ENCODE measurements at places on chromosomes 2 and 18. TPM values are rescaled to one million over a fixed set of nuclear protein-coding genes. Genes with fewer than 3 reads are reported as not detected.

The FLACC1 gene
- total RNA-seq = 1.2 TPM

The ATP5MC3 gene
- 102 TPM for total RNA-seq

The TMEM18 gene
- 10.9 TPM for total RNA-seq

The ZSWIM2 gene
- total RNA-seq = not detected

The BCL11A gene
- total RNA-seq = 0.50 TPM

The NABP1 gene
- total RNA-seq = 26.8 TPM

The CPLX4 gene
- total RNA-seq = not detected

The RAD51AP2 gene
- total RNA-seq = 0.14 TPM

The COMMD1 gene
- 21.1 TPM for total RNA-seq

The SUMO1 gene
- 51.5 TPM for total RNA-seq

The SGPP2 gene
- total RNA-seq = 0.33 TPM

The LRP1B gene
- total RNA-seq = 0.08 TPM

The INO80B gene
- total RNA-seq = 7.0 TPM

The OTX1 gene
- total RNA-seq = not detected

The ATG16L1 gene
- total RNA-seq = 18.5 TPM

The WNT10A gene
- total RNA-seq = 0.08 TPM

The CABYR gene
- total RNA-seq = 0.19 TPM

The RPRM gene
- total RNA-seq = not detected

The DES gene
- total RNA-seq = 0.23 TPM

The LTBP1 gene
- total RNA-seq = 57.6 TPM

The KIF5C gene
- 0.25 TPM for total RNA-seq

The GNAL gene
- total RNA-seq = 0.65 TPM

The SP110 gene
- total RNA-seq = 5.3 TPM

The CFAP53 gene
- 0.09 TPM for total RNA-seq

The TXNDC2 gene
- total RNA-seq = 0.09 TPM

The TMEM169 gene
- 0.75 TPM for total RNA-seq

The EML6 gene
- 3.0 TPM for total RNA-seq

The CIB4 gene
- total RNA-seq = not detected

The LPIN1 gene
- 27.4 TPM for total RNA-seq

The RAPH1 gene
- total RNA-seq = 22.6 TPM

The HOXD1 gene
- not detected for total RNA-seq

The ZAP70 gene
- 1.4 TPM for total RNA-seq

The DRC1 gene
- total RNA-seq = 0.28 TPM

The RAX gene
- total RNA-seq = not detected

The IL18R1 gene
- total RNA-seq = 4.8 TPM

The ALPG gene
- total RNA-seq = not detected

The CYP1B1 gene
- total RNA-seq = 0.84 TPM

The PTPN2 gene
- total RNA-seq = 21.2 TPM

The FEV gene
- total RNA-seq = not detected

The RSAD2 gene
- total RNA-seq = 1.7 TPM

The PRADC1 gene
- 25.4 TPM for total RNA-seq

The XIRP2 gene
- total RNA-seq = 0.14 TPM

The SERPINB10 gene
- total RNA-seq = not detected

The VWC2L gene
- total RNA-seq = not detected

The PLEKHM3 gene
- total RNA-seq = 18.3 TPM
